ENCODE measurements at places on chromosomes 12 and 14.

DNA sequence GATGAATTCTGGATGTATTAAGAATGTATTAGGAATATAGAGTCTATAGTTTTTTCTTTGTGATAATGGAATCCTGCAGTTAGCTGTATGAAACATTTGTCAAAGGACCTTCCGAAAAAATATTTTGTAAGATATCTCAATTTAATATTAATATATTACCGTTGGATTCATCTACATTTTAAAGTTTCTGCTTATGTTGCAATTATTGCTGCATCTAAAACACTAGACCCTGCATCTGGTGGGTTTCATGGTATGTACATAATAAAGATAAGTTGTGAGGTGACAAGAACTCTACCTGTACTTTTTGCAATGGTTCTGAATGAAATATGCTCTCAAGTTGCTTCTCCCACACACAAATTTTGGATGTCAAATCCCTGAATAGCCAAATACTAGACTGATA lies 565.9 kb upstream of the FBXO33 start:
- DNase-seq = no peak

DNA sequence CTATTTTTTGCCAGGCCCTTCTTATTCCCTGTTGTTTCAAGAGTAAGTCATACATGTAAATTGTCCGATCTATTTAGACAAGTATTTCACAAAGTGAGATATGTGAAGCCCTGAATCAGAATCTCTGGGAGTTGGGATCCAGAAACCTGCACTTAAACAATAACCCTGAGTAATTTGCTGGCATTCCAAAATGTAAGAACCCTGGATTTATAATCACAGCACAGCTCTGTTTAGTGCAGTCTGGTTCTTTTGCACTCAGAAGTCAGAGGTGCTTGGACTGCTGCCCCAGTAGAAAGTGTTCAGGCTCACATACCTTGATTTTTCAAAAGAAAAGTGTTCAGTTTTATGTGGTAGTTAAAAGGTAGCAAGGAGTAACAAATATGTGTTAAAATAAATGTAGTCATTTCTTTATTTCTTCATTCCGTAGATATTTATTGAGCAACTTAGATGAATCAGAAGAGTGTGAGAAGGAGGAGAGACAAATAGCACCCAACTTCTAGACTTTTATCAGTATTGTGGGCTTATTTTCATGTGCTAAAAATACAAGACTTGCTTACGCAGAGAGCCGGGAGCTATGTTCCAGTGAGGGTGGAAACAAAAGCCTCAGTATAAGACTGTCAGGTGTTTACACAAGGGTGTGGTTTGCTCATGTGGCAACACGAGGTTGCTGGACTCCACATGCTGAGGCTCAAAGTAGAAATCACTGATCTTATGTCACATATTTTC lies 70.1 kb downstream of the SYNE2 start:
- no peak for DNase-seq

GRCh38 chr12:132367852-132368251 lies 38.5 kb upstream of the GALNT9 start:
- no peak for DNase-seq

DNA sequence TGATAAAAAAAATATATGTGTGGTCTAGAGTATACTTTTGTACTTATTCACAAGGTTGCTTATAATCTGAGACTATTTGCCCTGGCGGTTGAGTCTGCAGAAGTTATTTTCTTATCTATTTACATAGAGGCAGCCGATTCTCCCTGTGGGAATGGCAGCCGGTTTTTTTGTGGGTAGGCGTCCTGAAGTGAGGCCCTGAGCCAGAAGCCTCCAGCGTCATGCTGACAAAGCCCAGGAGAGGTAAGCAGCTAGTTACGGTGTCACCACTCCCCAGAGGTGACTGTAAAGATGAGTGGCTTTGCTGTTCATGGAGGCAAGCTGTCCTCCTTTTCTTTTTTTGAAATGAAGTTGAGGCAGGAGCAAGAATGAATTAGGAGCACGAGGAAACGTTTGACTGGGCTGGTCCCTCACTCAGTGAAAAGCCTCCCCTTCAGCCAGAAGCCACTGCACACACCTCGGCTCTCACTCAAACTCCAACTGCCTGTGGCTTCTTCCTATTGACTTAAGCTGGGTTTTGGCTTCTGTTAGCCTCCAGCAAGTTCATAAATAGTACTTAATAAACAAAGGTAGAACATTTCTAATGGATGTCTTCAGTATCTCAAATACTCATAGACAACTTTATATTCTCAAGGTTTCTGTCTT lies 21.5 kb downstream of the PAX9 start:
- no peak for DNase-seq

- no peak for DNase-seq
Observed at GRCh38 chr12:68067762-68068376, 78.6 kb downstream of the IFNG-AS1 start.

DNA sequence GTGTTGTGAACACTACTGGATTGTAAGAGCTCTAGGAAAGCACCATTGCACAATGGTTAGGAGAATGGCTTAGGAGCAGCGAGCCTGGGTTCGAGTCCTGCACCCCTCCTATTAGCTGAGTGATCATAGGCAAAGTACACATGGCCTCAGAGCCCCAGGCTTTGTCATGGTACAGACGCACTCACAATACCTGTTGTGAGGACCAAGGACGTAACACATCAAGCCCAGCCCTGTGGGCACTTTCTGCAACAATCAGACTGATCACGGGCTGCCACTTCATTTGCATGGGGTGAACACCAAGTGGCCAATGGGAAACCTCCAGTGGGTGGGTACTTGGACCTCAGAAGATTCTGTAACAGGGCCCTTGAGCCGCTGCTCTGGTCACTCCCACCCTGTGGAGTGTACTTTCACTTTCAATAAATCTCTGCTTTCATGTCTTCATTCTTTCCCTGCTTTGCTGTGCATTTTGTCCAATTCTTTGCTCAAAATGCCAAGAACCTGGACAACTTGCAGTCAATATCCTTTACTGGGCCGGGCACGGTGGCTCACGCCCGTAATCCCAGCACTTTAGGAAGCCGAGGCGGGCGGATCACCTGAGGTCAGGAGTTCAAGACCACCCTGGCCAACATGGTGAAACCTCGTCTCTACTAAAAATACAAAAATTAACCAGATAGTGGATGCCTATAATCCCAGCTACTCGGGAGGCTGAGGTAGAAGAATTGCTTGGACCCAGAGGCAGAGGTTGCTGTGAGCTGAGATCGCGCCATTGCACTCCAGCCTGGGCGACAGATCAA lies 28.2 kb downstream of the GLRX5 start:
- DNase-seq = no peak

DNA sequence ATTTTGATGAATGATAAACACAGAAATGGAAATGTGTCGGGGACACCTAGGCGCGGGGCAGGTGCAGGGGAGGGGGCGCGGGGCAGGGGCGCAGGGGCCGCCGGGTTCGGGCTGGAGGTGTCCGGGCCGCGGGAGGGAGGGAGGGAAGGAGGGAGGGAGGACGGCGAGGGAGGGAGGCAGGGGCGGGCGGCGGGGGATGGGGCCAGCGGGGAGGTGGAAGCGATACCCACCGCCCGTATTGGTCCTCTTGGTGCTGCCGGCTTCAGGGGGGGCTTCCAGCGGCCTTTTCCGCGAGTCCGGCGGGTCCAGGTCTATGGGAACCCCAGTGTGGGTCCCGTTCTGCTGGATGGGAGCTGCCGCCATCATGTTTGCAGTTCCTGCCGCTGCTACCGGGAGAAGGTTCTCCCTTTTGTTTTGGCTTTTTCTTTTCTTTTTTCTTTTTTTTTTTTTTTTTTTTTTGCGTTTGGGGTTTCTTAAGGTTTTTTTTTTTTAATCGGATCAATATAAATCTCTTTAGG lies 703 bp downstream of the NOVA1 start:
- no peak for DNase-seq

- DNase-seq = no peak
Observed at GRCh38 chr14:49754570-49755097, 13.3 kb upstream of the KLHDC2 start.

DNA sequence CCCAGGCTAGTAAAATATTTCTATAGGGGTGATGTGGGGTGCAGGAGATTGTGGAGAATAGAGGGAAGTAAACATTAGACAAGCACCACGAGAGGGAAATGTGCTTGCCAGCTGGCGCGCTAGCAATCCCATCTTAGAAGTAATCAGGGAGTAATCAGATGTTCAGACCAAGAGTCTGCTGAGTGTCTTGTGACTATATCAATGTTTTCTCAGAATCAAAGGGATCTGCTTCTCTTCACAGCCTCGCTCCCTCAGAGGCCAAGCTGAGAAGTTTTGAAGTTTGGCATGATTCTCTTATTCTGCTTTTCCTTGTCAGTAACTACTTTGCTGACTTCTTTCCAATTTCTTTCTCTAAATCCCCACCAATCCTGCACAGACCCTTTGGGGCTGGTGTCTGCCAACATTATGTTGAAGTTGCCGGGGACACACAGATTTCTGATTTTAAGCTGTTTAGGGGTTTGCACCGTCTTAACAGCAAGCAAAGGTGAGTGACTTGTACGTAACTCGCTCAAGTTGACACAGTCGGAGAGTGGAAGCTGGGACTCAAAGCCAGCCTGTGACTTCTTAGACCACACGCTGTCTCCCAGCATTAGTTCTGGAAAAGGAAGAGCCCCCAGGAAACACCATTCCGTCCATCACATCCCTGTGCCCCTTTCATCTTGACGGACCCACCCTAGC lies 22.0 kb upstream of the TSPAN9 start:
- no peak for DNase-seq

DNA sequence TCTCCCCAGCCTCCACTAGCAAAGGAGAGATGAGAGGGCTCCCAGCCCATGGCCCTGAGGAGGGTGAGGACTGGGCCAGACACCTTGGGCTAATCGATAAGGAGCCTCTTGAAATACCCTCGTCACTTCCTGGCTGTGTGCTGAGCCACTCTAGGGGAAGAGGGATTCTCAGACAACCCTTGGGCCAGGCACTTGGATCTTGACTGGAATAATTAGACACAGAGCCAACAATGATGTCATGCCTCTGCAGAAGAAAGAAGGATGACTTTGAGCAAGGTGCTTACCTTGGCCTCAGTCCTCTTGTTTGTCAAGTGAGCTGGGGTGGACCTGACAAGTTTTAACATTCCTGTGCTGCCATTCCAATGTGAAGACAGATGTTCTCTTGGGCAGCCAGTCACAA lies 83.1 kb downstream of the LRRC74A start:
- no peak for DNase-seq

DNA sequence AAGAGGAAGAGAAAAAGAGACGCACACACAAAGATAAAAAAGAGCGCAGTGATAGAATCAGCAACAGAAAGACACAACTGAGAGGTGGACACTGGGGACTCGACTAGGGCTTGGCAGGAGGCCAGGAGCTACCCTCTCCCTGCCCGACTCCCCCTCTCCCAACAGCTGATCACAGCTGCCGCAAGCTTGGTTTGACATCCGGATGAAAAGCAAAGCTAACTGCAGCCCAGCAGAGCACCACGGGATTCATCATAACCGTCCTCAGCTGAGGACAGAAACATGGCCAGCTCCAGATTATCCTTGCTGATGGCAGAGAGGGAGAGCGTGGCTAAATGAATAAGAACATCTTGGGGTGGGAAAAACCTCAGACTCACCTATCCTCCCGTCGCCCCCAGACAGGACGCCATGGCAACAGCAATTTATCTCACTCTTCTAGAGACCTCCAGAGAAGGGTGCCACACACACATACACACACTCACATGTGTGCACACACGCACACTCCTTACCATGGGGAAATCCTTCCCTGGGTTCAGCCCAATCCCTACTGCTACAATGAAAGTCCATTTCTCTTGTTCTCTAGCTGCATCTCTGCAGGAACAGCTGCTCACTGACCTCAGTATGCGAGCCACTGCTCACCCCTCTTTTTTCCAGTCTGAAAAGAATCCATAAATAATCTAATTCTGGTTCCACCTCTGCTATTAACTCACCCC lies 135.3 kb downstream of the NTF3 start:
- DNase-seq = no peak

GRCh38 chr12:103820361-103820760 lies 20.7 kb downstream of the NT5DC3 start:
- DNase-seq = no peak

- DNase-seq = no peak
Observed at GRCh38 chr12:77514511-77514910, 316.2 kb upstream of the NAV3 start.

GRCh38 chr14:76673261-76673660 lies 88.0 kb upstream of the VASH1 start:
- no peak for DNase-seq

DNA sequence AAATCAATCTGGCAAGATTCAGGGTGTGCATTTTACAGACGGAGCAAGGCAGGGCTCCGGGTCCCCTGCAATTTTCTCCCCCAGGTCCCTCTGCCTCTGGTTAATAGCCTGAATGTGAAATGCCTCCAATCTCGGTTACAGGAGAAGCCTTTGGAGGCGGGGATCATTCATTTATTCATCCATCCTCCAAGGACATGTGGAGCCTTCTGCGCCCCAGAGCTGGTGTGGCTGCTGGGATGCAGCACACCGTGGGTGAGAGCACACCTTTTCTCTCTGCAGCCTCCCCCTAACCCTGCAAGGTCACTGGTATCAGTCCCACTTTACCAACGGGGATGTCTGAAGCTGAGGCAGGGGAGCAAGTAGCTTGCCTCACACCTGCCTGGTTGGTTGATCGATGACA lies 35.4 kb downstream of the CMKLR1 start:
- DNase-seq = no peak

GRCh38 chr12:47346251-47347019 lies 266.7 kb upstream of the AMIGO2 start:
- no peak for DNase-seq

GRCh38 chr14:52836063-52836462 lies 44.7 kb upstream of the GNPNAT1 start:
- DNase-seq = no peak

- no peak for DNase-seq
Observed at GRCh38 chr14:105146181-105146975, 22.2 kb downstream of the JAG2 start.

DNA sequence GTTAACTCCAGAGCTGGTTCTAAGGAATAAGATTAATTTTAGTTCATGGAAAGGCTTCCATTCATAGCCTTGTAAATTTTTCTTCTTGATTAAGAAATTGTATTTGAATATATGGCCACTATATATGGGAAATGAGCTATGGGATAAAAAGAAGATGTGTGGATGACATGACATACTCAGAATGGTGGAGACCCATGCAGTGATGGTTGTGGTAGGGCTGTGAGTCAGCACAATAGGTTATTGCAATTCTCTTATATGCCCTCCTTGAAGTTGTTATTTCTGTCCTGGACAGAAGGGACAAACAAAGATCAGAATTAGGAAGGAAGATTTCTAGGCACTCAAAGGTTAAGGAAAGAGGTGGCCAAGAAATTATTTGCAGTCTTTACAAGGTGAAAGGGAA lies 21.5 kb downstream of the RASSF9 start:
- DNase-seq = no peak

- no peak for DNase-seq
Observed at GRCh38 chr12:27982951-27983350, 10.4 kb upstream of the PTHLH start.

DNA sequence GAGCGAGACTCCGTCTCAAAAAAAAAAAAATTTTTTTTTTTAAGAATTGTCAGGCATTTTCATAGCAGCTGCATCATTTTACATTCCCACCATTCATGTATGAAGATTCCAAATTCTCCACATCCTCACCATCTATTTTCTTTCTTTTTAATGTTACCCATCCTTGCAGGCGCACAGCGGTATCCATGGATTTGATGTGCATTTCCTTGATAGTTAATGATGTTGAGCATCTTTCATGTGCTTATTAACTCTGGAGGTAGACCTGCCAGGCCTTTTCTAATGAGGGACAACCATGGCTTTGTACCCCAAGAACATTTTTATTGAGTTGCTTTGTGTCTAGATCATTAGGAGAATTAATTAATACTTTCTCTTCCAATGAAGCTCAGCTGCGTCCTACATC lies 1.6 kb upstream of the RNF34 start:
- no peak for DNase-seq
